ENCODE measurements at places on chromosomes 6 and 20.

DNA sequence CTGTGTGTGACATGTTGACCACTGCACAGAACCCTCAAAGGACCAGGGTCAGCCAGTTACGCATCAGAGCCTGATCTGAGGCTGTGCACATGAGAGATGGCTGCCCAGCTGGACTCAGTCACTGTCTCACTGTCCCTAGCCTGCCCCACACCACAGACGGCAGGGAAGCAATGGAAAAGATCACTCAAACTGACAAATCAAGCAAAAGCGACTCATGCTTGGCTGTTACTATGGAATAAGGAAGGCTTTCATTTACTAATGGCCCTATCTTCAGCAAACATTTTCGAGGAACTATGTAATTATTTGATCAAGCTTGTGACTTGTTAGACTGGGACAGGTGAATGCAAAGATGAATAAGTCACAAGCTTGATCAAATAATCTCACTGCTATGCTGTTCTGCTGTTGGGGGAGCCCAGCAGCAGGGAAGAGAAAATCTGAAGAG is 137.0 kb downstream of the SLC23A2 start:
- no peak for DNase-seq

GRCh38 chr6:43604174-43604573 is 24.9 kb downstream of the GTPBP2 start:
- no peak for DNase-seq

GRCh38 chr6:142416179-142416578 is 114.4 kb downstream of the ADGRG6 start:
- no peak for DNase-seq

- DNase-seq: no peak
Observed at GRCh38 chr6:125157725-125158124, 4.2 kb downstream of the TPD52L1 start.

DNA sequence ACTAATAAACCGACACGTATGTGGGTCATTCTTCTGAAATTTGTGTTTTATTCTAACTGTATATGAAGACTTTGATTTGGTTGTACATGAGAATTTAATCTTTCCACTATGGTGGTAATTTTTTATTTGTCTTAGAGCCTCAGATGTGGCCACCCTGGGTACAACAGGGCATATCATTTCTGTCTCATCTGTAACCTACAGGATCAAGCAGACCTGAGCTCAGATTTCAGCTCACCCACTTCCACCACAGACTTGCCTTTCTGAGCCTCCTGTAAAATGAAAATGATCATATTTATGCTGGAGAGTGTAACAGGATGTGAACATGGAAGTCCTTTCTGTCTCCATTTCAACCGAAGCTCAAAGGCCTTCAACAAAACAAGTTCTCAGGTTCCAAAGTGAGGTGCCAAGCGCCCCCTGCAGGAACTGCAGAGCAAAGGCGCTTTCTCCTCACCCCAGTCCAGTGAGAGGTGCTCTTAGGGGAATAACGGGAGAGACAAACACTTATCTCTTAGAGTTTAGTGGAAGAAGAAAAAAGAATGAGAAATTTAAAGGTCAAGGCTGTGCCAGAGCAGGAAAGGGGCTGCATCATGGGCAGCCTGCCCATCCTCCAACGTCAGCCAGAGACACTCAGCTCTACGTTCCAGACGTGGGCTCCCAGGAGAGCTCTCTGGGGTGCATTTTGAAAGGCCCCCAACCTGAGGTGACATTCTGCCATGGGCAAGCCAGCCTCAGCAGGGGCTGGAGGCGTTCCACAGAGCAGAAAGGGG is 23.0 kb upstream of the CD24 start:
- peak; percentile 60 for DNase-seq

DNA sequence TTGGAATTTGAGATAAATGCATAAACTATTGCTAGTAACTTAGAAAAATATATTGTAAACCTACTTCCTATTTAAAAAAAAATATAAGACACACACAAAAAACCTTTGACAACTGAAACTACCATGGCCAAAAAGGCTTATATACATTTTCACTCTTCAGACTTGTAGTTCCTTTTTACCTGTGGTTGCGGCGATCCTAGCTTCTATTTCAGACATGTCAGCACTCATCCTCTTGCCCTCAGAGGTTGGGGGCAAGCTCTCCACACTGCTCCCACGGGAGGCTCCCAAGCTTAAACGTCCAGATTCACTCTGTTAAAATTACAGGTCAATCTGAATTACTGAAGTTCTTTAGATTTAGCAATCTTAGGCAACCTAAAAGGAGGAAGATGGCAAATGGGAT is 39.8 kb downstream of the MAP3K7 start:
- no peak for DNase-seq

DNA sequence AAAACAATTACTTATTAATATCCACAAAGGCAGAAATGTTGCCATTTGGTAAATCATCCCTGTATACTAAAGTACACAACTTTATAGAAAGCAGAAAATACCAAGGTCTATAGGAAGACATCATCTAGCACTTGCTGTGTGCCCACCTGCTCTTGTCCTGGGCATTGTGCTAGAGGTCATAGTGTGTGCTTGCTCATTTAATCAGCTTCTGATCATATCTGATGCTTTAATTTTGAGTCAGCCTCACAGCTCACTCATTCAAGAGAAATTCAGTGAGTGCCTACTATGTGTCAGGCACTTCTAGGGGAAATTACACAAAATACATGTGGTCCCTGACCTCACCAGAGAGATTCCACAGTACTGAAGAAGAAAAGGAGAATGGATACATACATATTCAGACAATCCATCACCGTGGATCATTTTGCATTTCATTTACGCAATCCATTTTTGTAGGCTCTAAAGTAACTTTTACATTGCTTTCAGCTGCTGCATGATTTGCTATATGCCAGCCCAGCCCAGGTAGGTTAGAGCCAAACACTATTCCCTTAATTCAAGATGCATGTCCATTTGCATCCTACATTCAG is 167.9 kb upstream of the MCHR2 start:
- no peak for DNase-seq

DNA sequence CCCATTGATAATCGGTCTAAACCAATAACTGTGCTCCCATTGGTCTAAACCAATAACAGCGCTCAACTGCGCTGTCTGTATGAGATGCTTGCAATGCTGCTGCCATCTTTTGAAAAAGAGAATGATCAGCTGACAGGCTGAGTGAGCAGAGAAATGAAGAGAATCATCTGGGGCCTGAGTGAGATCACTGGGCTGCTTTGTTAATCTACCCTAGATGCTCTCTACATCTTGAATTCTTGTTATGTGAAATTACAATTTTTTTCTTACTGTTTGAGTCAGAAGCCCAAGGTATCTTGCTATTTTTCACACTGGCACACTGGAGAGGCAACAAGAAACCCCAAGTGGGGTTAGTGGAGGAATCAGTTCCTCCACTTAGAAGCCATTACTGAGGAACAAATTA is 91.5 kb upstream of the GCM1 start:
- DNase-seq: no peak

DNA sequence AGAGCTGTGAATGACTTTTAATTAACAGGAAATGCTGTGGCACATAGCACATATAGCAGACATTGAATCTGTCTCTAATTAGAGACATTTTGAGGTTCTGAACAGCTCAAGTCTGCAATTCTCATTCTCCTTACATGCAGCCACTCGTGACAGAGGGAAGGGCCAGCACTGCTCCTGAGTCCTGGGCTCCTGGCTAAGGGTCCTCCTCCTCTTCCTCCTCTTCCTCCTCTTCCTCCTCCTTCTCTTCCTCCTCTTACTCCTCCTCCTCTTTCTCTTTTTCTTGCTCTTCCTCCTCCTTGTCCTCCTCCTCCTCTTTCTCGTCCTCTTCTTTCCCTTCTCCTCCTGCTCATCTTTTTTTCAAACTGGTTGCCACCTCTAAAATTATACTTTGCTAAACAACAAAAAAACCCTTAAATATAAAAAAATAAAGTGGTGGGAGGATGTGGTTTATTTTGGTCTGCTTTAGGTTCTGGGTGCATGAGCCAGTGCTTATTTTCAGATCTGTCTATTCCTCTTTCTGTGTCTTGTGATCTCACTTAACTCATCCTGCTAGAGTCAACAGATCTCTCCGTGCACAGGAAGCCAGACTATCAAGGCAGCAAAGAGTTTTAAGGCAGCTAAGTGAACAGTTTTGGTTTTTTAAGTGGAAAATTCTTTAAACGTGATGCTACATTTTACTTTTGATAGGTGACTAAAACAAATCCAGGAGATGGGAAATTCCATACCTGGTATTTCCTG is 159.3 kb downstream of the CD83 start:
- no peak for DNase-seq

GRCh38 chr20:62845416-62846160 is 16.0 kb downstream of the TCFL5 start:
- DNase-seq: no peak

DNA sequence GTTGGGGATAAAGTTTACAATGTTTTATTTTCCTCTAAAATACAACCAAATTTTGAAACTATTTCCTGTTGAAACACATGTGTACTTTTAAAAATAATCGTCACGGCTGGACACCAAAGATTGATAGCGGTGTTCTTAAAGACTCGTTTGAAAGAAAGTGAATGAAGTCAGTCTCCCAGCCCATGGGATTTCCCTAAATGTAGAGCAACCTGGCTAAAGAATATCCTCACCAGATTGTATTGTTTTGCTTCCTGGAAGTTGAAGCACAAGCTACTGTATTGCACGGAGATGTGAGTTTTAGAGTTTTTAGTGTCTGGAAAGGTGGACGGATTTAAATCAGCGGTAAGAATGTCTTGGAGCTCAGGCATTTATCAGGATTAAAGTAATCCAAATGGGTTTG is 189.5 kb downstream of the THBS2 start:
- DNase-seq: no peak

DNA sequence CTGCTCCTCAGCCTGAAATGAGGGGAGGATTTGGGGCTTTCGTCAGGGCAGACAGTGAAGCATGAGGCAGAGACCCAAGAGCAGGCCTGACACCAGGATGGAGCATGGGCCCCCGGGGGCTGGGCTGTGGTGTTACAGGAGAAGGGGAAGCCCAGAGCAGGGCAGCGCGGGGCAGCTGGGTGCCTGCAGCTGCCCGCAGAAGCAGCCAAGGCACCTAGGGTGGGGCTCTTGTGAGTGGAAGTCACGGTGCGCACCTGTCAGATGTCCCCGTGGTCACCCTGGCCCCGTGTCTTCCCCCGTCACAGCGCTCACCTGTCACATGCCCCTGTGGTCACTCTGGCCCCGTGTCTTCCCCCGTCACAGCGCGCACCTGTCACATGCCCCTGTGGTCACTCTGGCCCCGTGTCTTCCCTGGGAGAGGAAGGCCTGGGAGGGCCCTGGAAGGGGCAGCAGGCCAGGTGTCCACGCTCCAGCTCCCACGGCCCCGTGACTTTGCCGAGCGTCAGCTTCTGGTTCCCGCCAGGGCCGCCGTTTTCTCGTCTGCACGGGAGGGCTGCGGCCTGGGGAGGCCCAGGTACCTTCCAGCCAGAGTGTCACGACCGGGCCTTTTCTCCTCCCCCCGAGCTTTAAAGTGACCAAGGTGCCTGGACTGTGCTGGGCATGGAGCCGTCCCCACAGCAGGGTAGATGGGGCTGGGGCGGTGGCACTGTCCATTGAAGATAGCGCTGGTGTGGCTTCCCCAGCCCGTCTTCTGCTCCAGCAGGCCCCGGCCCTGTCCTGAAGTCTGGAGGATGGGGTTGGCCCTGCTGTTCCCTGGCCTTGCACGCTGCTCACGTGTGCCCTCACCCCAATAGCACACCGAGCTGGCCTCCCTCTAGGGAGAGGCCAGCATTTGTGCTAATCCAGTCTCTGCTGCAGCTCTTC is 9.4 kb downstream of the ARFGAP1 start:
- no peak for DNase-seq

GRCh38 chr6:14543971-14544585 is 426.5 kb downstream of the CD83 start:
- DNase-seq: no peak

DNA sequence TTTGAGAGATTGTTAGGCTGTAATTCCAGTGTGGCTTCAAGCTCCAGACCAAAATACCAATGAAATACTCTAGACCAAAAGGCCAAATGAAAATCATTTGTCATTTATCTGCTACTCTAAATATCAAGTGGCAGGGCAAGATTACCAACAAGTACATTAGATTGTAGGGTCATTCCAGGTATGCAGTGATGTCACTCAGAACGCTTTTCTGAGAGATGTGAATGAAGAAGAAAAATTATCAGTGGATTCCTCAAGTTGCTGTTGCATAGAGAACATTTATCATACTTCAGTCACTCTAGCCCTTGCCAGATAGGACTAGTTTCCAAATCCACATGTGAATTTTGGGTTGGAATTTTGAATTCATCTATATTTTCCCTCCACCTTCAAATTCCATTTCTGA is 65.0 kb downstream of the ZFAND3 start:
- DNase-seq: no peak

DNA sequence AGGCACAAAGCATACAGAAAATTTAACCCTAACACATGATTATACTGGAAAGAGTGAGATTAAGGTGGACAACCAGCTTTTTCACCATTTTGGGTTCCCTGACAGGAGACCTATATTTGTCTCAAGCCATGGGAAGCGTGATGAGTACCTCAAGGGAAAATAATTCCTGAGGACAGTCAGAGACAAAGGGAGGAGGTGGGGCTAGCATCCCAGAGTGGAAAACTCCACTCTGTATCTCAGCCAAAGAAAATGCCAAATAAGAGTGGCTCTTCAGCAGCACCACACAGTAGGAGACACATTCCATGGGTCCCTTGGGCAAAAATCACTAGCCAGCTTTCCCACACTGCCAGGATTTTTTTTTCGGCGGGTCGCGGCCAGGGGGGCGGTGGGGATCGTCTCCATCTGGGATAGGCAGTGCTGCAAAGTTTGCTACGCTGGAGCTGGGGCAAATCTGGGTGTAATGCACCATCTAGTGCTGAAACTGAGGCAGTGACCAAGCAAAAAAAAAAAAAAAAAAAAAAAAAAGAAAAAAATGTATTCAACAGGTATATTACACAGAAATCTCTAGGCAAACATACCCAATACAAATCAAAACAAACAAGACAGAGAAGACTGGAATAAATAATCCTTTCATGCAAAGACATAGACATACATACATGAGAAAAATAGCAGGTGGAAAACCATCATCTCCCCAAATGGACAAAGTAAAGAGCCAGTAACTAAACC is 77.3 kb upstream of the SLC35F1 start:
- no peak for DNase-seq

- DNase-seq: no peak
Observed at GRCh38 chr20:41316051-41316450, 1.5 kb downstream of the ZHX3 start.
